GM12891 (cell line): ENCODE measurements at places on chromosomes 5 and 9.

- DNase-seq: no peak
Observed at GRCh38 chr5:115522832-115523403, 21.7 kb downstream of the FEM1C start.

DNA sequence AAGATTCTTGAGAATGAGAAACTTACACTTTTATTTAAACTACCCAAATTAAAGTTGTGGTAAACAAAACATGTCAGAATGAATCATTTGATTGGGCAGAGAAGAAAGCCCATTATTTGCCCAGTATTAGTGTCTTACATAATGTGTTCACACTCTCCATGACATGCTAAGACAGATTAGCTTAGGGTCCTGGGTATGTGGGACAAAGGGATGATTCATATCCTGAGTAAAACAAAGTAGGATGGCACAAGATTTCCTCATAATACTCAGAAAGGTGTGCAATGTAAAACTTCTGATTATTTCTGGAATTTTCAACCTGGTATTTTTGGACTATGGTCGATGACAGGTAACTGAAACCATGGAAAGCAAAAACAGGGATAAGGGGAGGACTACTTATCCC is 183.9 kb upstream of the POU5F2 start:
- DNase-seq: no peak

GRCh38 chr5:107153283-107153682 is 517.5 kb downstream of the EFNA5 start:
- DNase-seq: no peak

GRCh38 chr9:5402217-5402616 is 35.5 kb downstream of the PLGRKT start:
- no peak for DNase-seq

GRCh38 chr5:56852228-56853000 is 37.1 kb downstream of the MAP3K1 start:
- DNase-seq: no peak

DNA sequence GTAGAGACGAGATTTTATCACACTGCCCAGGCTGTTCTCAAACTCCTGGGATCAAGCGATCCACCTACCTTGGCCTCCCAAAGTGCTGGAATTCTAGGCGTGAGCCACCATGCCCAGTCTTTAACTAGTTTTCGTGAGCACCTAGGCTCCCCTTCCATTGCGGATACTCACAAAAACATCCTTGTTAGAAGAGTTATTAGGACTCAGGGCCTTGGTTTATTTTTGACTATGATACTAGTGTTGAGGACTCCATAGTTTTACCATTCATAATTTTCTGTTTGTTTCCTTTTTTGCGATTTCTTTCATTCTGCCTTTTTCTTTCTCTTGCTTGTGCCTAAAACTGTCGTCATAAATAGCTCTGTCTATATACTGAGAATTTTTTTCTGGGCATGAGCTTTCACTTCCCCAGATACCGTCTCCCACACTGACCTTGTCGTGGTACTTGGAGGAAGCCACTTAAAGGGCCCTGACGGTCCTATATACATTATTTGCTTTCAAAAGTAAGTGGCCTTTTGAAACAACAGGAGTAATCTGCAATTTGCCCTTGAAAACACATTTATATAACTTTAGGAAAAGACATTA is 5.2 kb downstream of the F2R start:
- DNase-seq: no peak

DNA sequence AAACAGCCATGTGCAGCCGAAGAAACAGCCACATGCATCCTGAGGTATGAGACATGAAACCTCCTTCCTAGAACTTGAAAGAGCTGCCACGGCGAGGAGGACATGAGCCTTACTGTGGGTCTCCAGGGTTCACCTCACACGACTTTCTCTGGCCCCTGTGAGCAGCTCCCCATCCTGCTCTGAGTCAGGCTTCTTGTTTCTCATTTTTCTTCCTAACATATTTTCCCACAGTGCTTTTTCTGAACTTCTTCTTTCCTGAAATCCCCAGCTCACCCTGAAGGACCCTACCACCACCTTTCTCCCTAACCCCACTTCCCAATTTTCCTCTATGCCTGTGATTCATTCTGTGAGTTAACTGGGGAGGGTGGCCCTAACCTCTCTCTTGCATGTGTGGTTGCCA is 33.7 kb upstream of the ADRB2 start:
- DNase-seq: no peak

DNA sequence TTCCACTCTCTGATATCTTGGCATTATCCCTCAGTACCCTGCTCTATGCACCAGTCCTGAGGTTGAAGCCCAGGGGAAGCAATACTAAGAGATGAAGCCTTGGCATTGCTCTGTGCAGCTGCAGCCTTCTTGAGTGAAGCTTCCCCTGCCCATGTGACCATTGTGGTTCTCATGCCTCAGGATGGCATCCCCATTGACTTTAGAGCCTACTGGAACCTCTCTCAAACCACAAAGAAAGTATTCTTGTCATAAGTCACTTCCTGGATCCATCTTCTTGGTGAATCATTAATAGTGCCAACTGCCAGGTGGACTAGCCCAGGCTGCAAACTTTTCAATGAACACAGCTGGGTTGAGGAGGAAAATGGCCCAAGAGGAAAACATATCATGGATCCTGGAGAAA is 283.9 kb upstream of the RFX3 start:
- no peak for DNase-seq

- DNase-seq: no peak
Observed at GRCh38 chr9:78396087-78396486, 99.2 kb downstream of the PSAT1 start.

DNA sequence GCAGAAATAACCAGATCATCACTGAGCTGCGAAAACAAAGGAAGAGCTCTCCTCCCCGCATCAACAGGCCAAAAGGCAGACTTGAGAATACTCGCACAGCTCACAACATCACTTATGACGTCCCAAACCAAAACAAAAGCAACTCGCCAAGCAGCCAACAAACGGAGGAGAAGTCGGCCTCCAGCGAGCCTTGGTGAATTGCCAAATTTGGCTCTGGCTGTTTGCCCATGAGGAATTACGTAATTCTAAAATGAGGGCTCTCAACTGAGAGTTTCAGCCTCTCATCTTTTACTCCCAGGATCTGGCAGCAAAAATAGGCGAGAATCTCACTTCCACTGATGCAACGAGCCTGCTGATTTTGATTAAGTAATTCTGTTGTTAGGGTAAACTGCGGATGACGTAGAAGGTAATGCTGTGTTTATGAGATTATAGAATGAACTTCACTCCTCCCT is 51.7 kb upstream of the SEMA6A start:
- DNase-seq: no peak

GRCh38 chr5:154647761-154648145 is 107.4 kb upstream of the LARP1 start:
- no peak for DNase-seq

GRCh38 chr9:71744754-71745521 is 23.4 kb downstream of the CEMIP2 start:
- DNase-seq: no peak

DNA sequence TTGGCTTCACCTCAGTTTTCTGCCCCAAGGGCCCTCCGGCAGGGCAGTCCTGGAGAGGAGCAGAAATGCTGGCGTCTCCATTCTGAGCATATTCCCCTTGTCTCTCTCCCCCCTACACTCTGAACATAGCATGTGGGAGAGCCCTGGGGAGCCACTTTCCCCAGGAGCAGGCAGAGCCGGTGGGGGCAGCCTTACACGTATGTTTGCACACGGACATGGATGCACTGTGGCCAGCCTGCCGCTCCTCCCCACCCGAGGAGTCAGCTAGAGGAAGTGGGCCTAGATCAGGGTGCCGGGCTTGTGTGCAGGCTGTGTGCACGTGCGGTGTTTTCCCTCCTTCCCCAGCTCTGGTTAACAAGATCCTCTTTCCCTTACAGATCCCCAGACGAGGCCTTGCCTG is 25.4 kb upstream of the POMT1 start:
- no peak for DNase-seq

DNA sequence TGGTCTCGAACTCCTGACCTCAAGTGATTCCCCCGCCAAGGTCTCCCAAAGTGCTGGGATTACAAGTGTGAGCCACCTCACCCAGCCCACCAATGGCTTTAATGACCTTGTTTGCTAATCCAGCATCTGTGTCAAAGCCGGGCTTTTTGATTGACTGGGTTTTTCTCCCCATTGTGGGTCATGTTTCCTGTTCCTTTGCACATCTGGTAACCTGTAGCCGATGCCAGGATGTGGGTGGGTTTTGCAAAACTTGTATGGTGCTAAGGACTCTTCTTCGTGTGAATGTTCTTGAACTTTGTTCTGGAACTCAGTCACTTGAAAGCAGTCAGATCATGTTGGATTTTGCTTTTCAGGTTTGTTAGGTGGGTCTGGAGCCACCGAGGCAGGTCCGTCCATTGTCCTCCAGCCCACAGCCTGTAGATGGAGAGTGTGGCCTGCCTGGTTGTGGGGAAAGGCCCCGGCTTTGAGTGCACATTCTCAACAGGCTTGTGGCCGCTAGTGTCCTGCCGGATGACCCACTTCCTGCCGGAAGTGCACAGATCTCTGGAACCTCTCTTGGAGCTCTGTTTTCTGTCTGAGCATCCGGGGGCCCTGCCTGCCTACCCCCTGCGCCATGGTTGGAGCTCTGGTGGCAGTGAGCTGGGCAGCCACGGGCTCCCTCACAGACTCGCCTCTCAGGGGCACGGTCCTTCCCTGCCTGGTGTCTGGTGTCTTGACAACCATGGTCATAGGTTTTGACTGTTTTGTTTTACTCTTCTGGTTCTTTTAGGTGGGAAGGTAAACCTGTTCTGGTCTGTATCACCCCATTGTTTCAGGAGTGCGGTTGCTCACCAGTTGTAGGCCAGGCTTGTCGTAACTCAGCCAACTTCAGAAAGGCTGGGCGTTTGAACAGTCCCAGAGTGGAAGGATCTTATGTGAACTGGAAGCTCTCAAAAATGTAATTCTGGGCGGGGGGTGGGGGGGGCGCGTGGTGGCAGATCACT is 69.6 kb upstream of the CACNA1B start:
- no peak for DNase-seq

- DNase-seq: no peak
Observed at GRCh38 chr9:132538071-132538470, 44.3 kb upstream of the BARHL1 start.

- no peak for DNase-seq
Observed at GRCh38 chr5:181241393-181241975, 2.2 kb downstream of the RACK1 start.

DNA sequence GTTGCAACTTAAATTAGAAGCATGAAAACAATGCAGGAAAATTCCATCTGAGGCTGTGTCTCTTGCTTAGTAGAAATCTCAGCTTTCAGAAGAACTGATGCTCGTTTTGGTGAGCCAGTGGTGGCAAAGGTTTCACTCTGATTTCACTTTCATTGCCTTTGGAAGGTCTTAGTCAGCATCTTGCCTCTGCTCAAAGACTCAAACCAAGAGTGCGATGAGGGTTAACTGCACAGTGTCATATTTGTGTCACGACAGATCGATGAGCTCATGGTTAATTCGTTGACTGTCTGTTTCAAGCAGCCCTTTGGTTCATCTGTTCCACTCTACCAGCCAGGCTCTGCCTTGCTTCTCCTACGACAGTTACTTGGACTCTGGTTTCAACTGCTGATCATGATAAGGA is 331.3 kb upstream of the KIF2A start:
- DNase-seq: no peak

DNA sequence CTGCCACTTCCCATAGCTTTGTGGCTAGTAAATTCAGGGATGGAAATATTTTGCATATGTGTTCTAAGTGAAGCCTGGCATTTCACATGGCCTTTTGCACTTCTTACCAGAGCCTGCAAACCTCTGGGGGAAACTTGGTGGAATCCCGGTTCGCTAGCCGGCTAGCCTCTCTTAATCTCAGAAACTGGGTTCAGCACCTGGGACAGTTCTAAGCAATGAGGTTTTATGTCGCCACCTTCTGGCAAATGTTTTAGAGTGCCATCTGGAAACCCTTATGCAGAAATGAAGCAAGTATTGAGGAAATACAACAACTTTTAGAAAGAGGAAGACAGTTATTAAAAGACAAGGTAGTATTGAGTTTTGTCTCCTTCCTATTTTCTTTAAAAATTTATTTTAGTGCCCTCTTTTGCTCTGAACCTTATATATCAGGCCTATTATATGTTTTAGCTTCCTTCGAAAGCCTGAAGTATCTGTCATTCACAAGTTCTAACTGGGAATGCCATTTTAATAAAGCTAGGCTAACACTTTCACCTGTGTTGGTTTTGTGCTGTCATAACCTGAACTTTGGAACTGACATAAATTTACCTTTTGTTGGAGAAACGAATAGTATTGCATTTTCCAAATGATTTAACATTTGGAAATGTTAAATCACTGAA is 963 bp upstream of the HTR1A start:
- peak; percentile 43 for DNase-seq

DNA sequence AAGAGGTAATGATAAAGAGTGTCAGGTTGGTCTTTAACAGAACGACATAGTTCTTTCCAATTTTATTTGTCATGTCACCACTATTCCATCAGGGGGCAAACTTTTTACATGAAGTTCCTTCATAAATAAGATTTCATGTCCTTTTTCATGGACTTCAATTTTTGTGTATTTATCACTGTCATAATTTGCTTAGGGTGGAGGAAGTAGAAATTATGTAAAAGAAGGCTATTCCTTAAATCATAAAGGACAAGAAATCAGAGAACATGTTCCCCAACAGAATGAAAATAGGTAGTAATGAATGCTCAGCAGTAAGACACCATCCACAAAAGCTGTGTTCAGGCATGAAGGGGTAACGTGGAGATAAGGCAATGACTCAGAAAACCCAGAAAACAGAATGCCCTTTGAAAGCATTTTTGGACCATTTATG is 72.7 kb downstream of the ZFAND5 start:
- no peak for DNase-seq

GRCh38 chr9:124834591-124834990 is 18.7 kb upstream of the WDR38 start:
- no peak for DNase-seq

GRCh38 chr5:105762728-105763127 is 1908.0 kb downstream of the EFNA5 start:
- no peak for DNase-seq

DNA sequence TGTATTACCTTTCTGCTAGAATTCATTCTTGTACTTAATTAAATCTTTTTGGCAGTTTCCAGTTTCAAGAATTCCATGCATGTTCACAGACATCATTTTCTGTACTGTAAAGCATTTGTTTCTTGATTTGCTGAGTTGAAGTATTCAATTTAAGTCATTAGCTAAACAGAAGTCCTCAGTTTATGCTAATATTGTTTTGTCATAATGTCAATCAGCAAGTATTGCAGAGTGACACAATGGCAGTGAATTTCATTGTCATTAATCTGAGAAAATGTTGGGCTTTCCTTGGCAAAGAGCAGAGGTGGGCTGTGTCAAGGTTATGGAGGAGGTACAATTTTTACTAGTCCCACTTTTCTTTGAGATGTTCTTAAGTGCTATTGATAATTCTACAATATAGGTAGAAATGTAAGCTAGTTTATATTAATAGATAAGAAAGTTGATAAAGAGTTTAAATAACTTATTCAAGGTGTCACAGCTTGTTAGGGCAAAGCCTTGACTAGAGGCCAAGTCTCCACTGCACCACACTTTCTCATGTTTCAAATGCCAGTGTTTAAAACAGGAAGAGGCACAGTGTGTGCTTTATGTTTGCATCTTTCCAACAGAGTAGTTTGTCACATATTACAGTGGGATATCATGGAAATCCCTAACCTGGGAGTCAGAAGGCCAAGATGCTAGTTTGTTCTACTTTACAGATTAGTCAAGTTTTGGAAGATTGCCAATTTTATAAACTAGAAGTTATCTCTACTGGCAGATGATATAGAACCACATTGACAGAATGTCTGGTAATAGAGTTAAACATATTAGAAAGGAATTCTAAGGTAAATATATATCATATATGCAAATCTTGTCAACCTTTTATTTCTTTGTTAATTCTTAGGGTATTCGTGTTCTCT is 56.3 kb downstream of the SLF1 start:
- no peak for DNase-seq
